NB4 (cell line): ENCODE measurements at places on chromosomes 1 and 21.

DNA sequence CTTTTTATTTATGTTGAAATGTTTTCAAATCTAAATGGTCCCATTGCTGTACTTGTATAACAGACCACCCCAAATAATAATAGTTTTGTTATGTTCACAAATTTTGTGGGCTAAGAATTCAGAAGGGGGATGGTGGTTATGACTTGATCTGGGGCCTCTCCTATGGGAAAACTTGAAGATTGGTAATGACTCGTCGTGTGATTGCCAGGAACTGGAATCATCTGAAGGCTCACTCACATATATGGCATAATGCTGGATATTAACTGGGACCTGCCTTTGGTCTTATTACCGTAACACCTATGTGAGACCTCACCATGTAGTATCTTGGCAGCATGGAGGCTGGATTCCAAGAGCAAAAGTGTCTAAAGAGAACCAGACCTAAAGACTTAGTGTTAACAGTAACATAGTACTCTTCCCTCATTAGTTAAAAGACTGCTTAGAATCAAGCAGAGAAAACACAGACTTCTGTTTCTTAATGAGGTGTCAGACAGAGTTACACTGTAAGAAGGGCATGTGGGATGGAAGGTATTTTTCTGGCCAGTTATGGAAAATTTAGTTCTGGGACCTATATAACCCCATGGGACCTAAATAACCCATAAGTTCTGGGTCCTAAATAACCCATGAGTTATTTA lies 11.9 kb downstream of the LYPLAL1 start:
- no peak for DNase-seq

GRCh38 chr1:195697130-195697529 lies 911.1 kb downstream of the KCNT2 start:
- no peak for DNase-seq

GRCh38 chr1:236365999-236366570 lies 28.0 kb upstream of the EDARADD start:
- no peak for DNase-seq

DNA sequence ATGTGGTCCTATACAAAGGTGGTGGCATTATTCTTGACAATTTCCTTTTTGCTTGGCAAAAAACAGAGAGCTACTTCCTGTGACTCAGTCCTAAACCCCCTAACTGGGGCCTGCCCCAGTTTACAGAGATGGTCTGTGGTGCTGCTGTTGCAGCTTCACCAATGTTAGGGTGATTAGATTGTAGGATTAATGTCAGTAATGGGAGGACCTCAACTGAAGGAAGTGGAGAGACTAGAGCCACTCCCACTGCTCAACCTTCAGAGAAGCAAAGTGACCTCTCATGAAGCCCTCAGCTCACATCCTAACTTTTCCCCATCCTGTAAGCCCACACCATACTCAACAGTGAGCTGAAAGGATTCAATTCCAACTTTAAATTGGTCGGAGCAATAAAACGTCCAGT lies 3.6 kb downstream of the S100A6 start:
- peak; percentile 85 for DNase-seq

DNA sequence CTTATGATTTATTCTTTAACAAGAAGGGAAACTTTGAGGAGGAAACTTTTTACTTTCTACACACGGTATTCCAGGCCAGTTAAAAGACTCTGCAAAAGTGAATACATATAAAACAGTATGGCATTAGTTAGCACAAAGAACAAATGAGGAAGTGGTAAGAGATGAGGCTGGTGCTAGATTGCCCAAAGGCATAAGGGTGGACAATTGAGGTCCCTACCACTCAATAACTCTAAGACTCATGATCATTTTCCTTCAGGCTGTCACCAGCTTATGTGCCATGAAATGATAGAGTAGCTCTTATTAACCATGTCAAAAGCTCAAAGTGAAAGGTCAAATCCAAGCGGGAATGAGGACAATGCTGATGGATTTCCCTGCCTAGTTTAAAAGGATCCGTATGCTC lies 124.5 kb downstream of the TBX15 start:
- peak; percentile 5 for DNase-seq

DNA sequence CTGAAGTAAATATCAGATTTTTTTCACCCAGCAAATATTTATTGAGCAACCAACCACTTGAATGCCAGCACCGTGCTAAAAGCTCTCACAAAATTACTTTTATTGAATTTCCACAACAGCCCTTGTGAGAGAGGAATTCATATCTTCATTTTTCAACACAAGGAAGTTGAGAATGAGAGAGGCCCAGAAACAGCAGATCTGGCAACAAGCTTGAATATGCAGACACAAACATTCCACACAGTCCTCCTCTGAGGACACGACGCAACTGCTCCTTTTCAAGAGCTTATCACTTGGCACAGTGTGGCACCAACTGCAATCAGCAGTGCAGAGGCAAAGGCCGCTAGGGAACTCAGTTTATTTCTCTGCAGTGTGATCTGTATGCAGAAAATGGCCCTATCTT lies 32.2 kb upstream of the IFNAR2 start:
- no peak for DNase-seq

DNA sequence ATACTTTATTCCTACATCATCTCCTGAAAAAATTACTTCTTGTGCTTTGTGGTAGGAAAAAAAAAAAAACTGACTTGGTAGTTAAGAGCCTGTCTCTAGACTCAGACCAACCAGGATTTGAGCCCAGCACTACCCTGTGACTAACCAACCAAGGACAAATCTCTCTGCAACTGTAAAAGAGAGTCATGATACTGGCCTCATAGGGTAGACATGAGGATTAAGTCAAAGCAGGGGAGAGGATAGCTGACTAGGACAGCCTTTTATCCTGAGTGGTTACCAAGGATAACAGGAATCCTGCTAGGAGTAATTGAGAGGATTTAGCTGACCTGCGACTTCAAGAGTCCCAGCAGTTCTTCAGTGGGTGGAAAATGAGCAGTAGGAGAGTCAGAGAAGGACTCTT lies 112.8 kb downstream of the C1orf21 start:
- DNase-seq, result no peak

- DNase-seq, result no peak
These were observed 105.0 kb upstream of the COL6A1 start for GRCh38 chr21:45876381-45877170.

GRCh38 chr21:26833011-26833410 lies 12.2 kb downstream of the ADAMTS1 start:
- DNase-seq, result no peak

GRCh38 chr1:221753828-221754188 lies 11.9 kb upstream of the DUSP10 start:
- DNase-seq, result no peak
